ENCODE measurements at places on chromosomes 1 and 21. TPM values are rescaled to one million over a fixed set of nuclear protein-coding genes. Genes with fewer than 3 reads are reported as not detected.
A peak's percentile ranks its signal among the peaks of the same experiment; 100 is the strongest.

OR2M3 gene
- total RNA-seq = 0.06 TPM

TRIM63 gene
- total RNA-seq = not detected

SLC16A4 gene
- total RNA-seq = 24.1 TPM

- DNase-seq = peak; percentile 61
These were observed 75.8 kb downstream of the RHOU start for GRCh38 chr1:228810878-228811711.

DNA sequence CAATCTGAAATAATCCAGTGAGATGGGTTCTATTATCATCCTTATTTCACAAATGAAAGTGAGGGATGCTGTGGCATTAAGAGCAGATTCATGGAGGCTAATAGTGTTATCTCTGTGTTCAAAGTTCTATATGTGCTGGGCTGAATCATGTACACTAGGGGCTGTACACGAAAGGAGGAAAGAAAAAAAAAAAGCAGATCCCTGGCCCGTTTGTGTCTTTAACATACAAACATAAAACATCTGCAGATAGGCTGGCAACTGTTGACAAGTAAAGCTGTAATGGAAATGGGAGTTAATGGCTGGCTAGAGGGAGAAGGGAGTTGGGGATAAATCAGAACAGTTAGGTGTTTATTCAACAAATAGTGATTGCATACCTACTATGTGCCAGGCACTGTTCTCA lies 3.1 kb downstream of the WNT2B start:
- DNase-seq = no peak

DNA sequence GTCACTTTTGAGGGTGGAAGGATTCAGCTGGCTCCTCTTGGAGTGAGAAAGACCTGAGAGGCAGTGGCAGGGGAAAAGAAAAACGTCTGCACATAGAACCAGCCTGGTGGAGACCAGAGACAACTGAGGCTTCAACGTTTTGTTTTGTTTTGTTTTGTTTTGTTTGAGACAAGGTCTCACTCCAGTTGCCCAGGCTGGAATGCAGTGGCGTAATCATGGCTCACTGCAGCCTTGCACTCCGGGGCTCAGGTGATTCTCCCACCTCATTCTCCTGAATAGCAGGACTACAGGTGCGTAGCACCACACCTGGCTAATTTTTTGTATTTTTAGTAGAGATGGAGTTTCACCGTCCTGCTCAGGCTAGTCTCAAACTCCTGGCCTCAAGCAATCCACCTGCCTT lies 12.3 kb downstream of the SHISAL2A start:
- DNase-seq = no peak

GRCh38 chr1:164605254-164606091 lies 46.5 kb downstream of the PBX1 start:
- DNase-seq = no peak

Measured in spinal cord (tissue), 10 donors.